CD4-positive, alpha-beta T cell treated with Interleukin-2 at 100 ng/mL for 4 hours (primary cell): ENCODE measurements at places on chromosomes 12 and 14.

- DNase-seq: no peak
Observed at GRCh38 chr12:1523046-1523445, 71.3 kb downstream of the FBXL14 start.

DNA sequence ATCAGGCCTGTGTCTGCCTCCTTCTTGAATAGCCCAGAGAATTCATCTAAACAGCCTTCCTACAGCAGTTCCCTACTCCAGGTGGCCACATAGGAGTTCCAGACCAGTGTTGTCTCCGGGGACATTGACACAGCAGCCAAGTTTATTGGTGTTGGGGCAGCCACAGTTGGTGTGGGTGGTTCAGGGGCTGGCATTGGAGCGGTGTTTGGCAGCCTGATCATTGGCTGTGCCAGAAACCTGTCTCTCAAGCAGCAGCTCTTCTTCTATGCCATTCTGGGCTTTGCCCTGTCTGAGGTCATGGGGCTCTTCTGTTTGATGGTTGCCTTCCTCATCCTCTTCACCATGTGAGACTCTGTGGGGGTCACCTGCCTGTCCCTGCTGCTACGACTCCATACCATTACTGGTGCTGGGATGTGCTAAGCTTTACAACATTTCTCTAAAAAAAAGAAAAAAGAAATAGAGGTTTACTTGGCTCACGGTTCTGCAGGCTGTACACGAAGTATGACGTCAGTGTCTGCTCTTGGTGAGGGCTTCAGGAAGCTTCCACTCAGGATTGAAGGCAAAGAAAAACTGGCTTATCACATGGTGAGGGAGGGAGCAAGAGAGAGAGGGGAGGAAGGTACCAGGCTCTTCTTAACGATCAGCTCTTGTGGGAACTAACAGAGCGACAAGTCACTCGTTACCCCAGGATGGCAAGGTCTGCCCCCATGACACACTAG, 57.5 kb downstream of the CHST11 start:
- no peak for DNase-seq

DNA sequence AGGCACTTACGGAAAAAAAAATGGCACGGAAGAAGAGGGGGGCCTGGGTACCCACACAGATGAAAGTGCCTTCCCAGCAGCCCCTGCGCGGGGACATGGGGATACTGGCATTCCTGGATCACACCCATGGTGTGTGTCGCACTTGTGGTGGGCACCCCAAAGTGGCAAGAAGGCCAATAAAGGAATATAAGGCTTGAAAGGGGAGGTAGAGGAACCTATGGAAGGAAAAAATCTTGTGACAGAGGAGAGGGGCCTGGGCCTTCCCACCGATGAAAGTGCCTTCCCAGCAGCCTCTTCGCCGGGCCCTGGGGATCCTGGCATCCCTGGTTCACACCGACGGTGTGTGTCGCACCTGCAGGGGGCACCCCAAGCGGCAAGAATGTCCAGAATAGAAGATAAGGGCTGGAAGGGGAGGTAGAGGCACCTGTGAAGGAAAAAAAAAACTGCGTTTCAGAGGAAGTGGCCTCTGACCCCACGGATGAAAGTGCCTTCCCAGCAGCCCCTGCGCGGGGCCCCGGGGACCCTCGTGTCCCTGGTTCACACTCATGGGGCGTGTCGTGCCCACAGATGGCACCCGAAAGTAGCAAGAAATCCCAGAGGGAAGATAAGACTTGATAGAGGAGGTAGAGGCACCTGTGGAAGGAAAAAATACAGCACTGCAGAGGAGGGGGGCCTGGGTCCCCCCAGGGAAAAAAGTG, 284.0 kb downstream of the ALG10 start:
- DNase-seq: no peak

DNA sequence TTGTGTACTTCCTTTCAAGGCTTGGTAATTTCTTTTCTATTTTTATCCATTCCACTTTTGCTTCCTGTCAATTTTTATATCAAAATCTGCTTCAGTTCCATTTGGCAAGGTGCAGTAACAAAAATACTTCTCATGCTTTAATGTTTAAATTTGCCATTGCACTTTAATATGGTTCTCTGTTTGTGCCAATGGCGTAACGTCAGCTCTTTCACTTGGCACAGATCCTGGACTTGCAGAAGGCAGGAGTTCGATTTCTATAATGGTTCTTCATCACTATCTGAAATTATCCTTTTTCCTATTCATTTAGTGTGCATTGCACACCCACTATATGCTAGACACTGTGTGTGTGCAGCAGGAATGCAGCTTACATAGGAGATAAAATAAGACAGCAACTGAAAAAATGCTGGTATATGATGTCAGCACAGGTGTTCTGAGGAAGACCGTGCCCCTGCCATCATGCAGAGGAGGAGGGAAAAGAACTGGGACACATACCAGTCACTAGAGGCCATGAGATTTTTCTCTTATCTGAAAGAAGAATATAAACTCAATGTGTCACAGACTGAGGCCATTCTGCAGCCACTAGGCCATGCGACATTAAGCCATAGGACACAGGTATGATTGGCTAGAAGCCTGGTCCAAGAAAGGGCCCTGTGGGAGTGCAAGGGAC, 298.2 kb downstream of the RPAP3 start:
- no peak for DNase-seq

DNA sequence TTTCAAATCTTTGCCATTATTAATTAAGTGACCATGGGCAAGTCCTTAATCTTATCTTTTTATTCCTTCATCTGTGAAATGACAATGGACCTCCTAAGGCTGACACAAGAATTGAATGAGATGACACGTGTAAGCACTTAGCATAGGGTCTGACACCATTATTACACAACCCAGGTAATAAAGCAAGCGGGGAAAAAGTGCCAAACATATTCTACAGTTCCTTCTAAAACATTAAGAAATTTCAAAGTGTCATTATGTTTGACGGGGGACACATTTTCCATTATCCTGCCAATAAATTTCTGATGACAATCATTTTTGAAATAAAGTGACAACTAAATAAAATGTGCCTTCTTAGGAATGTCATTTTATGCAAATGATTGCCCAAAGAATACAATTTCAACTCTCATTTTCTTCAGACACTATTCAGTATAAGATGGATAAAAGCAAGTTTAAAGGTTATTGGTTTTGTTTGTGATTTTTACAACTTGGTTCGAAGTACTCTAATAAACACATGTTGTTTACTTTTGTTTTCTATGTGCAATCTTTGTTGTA, 3.0 kb downstream of the ANKS1B start:
- DNase-seq: no peak

DNA sequence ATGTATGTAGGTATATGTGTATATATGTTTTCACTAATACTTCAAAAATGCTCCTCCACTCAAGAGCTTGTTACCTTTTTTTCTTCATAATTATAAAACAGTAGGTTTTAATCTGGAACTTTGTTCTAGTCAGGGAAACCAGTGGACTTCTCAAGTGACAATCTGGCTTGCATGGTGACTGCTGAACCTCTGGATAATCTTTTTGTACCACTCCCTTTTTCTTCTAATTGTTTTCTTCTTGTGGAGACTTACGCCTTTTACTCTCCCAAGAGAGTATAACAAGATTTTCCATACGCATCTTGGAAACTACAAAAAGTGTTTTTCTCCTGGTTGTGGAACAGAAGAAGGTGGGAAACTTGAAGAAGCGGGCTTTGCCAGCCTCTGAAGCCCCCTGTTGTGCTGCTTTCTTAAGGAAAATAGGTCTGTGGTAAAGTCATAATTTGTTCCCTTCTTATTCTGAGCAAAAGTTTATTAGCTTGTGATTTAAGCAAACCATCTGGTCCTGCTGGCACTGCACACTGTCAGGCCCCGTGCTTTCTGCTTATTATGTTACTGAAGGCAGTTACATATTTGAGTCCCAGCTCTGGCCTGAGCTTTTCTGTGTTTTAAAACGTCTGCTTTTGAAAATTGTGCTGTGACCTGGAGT, 291.8 kb downstream of the ERC1 start:
- no peak for DNase-seq

GRCh38 chr12:65822732-65823512, 1.4 kb upstream of the HMGA2 start:
- DNase-seq: no peak

DNA sequence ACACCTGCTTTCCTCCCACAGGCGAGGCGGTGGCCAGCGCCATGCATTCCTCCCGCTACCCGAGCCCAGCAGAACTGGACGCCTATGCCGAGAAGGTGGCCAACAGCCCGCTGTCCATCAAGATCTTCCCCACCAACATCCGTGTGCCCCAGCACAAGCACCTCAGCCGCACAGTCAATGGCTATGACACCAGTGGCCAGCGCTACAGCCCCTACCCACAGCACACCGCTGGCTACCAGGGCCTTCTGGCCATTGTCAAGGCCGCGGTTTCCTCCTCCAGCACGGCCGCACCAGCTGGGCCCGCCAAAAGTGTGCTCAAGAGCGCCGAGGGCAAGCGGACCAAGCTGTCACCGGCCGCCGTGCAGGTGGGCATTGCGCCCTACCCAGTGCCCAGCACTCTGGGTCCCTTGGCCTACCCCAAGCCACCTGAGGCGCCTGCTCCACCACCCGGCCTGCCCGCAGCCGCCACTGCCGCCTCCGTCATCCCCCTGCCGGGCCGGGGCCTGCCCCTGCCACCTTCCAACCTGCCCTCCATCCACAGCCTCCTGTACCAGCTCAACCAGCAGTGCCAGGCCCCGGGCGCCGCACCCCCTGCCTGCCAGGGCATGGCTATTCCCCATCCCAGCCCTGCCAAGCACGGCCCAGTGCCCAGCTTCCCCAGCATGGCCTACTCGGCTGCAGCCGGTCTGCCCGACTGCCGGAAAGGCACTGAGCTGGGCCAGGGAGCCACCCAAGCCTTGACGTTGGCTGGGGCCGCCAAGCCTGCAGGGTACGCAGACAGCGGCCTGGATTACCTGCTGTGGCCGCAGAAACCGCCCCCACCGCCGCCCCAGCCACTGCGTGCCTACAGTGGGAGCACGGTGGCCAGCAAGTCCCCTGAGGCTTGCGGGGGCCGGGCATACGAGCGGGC, 54.6 kb downstream of the FAM222A start:
- DNase-seq: no peak

DNA sequence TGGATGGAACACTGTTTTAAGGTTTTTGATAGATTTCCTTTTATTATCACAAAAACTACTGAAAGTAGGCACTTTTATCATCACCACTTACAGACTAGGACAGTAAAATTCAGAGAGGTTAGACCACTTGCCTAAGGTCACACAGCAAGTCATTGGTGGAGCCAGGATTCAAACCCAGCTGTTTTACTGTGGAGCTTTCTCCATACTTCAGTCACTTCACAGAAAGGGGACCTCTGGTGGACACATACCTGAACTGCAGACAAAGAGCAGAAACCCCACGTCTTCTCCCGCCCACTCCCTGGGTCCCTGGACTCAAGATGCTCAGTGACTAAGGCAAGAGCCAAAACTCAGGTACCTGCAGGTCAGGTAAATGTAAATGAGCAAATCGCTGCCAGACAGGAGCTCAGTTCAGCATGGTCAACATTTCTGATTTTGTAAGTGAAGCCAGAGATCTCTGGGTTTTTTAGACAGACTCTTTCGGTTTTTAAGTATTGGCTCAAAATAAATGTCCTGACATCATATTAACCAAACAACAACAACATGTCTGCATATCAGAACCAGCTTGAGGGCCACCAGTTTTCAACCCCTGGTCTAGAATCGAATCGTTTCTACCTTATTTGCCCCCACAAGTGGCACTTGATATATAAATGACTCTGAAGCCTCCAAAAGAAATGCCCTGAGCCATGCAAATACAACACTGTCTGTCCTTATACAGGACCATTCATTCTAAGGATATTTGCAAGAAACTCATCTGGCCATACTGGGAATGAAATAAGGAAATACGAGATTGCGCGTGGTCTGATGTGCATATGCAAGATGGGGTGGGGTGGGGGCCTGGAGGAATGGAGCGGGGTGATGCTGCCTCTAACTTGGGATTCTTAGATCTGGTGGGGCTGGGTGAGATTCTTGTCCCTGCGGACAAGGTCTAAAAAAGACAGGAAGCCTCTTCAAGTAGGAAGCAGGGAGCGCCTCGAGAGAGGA, 110.9 kb downstream of the KSR2 start:
- peak; percentile 52 for DNase-seq
